ENCODE measurements at places on chromosomes 3 and 15.

DNA sequence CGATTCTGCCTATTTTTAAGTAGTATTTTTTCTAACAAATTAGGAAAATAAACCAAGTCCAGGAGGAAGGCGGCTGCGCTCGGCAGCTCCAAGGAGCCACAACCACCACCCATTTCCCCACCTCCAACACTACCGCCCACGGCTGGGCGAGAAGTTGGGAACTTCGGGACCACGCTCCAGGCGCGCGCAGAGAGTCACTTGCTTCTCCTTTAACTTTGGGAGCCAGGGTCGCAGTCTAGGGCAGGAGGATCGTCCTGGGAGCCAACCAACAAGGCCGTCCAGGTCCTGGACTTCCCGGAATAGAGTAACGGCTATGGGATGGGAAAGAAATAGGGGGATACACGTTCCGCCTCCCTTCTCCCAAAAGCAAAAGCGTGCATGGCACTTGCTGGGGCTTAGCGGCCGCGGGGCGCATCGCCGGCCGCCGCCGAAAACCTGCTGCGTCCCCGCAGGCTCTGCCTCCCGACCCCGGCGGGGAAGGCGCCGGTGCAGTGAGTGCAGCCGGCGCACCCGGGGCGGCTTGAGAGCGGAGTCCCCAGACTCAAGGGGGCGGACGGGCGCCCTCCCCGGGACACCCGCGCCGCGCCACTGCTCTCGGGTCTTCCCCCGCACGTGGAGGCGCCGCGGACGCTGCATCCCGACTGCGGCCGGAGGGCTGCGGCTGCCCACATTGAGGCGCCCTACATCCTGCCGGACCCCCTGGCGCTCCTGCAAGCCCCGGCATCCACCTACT is 699 bp downstream of the MEGF11 start:
- DNase-seq, result no peak

GRCh38 chr15:87021751-87022150 is 942.1 kb downstream of the AGBL1 start:
- peak; percentile 25 for DNase-seq

GRCh38 chr3:194950906-194951628 is 265.4 kb downstream of the FAM43A start:
- no peak for DNase-seq

GRCh38 chr3:120048355-120049041 is 45.7 kb downstream of the GSK3B start:
- DNase-seq, result no peak

DNA sequence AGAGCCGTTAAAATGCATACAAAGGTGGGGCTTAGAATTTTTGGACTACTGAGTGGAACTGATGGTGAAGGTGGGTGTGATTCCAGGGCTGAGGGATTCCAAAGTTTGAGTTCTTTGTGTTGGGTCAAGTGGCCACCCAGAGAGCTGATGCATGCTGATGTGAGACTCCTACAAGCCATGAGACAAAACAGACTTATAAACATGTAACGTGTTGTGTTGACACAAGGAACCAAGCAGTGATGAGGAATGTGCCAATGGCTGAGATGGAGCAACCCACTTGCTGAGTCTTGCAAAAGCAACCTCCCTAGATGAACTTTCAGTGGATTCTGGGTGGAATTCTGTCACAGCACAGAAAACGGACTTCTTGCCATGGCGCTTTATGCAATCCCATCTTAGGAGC is 289.0 kb downstream of the TLE3 start:
- no peak for DNase-seq

DNA sequence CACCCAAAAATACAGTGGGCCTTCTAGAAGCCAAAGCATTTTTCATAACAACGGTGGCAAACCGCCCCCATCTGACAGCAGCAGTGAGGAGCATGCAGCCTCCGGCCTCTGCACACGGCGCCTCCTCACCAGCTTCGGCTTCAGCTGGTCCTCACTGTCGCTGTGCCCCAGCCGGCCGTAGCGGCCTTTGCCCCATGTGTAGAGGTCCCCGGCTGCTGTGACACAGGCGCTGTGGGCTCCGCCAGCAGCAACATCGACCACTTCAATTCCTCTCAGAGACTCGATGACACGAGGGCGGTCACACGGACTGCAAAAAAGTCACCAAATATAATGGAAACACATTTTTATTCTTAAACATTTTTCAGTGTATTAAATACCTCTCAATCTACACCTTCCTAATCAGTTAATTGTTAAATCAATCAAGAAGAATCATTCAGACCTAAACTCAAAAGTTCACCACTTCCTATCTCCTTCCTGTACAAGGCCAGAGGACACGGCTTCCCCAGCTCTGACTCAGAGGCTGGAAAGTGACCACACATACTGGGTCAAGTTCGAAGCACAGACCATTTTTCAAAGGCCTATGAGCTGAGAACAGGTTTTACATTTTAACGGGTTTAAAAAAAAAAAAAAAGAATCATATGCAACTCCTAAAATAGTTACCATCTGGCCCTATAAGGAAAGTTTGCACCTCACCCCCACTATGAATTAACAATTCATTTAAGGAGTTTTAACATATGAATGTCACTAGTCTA is 33.6 kb upstream of the OCA2 start:
- no peak for DNase-seq

GRCh38 chr3:145035682-145036081 is 1064.1 kb downstream of the DIPK2A start:
- no peak for DNase-seq

All from fibroblast of skin of left quadriceps (primary cell).